Left cardiac atrium (tissue), 4 donors: ENCODE measurements at places on chromosomes 4 and X.
A peak's percentile ranks its signal among the peaks of the same experiment; 100 is the strongest.

DNA sequence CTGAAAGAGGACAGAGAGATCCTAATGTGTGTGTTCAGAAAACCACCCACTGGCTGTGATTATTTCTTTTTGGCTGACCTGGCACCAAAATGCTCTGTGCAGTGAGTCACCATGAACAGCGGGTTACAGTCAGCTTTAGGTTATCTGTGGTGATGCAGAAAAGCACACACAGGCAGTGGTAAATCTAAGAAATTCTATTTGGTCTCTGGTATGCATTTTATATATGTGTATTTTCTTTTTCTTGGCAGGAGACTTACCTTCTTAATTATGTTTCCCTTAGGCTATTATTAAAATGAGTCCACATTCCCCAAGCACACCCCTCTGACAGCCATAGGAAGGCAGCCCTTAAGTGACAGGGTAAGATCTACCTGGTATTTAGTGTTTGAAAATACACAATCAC, 79.1 kb upstream of the TFDP3 start:
- no peak for DNase-seq

GRCh38 chrX:2299871-2300270, 200.9 kb downstream of the DHRSX start:
- no peak for DNase-seq

- DNase-seq = no peak
Observed at GRCh38 chr4:31324814-31325213, 604.6 kb downstream of the PCDH7 start.

DNA sequence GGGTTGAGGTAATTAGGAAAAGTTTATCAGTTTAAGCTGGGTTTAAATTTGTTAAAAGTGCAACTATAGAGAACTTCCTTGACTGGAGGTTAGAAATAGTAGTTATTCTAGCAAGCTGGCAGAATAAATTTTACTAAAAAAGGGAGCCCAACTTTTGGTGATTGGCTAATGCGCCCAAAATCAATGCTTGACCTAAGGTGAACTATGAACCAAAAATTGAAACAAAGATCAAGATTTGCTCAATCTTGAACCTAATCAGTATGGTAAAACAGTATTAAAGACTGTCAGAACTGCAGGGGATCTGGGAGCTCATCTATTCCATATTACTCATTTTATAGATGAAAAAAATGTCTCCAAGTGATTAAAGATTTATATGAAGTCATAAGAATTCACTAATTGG, 6.1 kb upstream of the SPATA18 start:
- no peak for DNase-seq

DNA sequence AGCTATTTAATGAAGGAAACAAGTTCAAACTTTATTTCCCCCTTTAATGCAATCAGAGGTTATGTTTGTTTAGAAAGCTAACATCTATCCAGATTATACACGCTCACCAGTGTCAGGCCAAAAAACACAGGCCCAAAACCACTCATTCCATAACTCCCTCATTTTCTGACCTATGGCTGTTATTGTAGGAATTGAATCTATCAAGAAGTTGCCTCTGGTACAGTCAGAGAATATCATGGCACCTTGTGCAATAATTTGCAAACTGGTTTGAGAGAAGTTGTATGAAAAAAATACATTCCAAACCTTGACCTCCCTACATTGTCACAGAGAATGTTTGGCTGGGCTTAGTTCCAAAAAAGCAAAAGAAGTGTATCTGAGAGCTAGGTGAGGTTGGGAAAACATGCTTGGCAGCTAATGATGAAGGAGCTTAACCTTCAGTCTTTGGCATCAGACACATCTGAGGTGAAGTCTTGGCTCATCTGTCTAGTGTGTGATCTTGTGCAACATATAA, 591.0 kb downstream of the ANKRD50 start:
- DNase-seq = no peak

- DNase-seq = peak; percentile 80
Observed at GRCh38 chr4:10063544-10064300, 42.4 kb upstream of the SLC2A9 start.

DNA sequence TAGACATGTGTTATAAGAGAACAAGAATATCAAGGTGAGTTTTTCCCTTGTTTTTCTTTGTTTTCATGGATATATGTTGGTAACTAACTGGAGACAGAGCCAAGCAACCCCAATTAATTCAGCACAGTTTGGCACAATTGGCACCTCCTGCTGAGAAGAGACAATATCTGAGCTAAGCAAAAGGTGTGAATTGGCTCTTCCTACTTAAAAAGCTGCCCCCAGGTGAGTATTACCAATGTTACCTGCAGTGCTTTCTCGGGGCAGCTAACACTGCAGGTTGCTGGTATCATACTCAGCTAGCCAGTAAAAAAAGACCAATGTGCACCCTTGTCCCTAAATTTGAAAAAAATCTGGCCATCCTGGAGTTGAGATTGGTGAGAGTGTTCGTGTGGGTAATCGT, 871.2 kb upstream of the TENM3 start:
- no peak for DNase-seq
